ENCODE measurements at places on chromosomes 5 and 9.

- no peak for DNase-seq
These were observed 1033.5 kb downstream of the EFNA5 start for GRCh38 chr5:106637275-106637674.

DNA sequence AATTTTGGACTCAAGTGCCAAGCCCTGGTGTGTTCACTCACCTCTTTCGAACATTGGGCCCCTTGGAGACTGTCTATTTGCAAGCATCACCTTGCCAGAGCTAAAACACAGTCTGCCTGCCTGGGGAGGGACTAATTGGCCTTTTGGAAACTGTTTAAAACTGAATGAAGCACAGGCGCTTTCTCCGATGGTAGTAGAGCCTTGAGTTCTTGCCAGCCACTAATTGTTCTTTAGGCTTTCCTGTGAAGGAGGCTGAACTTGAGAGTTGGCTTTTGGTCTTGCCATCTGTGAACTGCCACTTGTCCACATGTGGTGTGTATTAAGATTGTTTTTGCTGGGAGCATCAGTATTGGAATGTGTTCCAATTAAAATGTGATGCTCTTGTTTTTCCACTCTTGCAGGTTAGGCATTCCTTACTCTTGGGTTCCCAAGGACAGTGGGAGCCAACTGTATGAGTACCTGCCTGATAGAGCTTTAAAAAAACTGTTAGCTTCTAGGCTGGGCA lies 26.0 kb downstream of the GARNL3 start:
- DNase-seq: no peak

GRCh38 chr9:105405514-105406131 lies 42.2 kb upstream of the FSD1L start:
- peak; percentile 70 for DNase-seq

GRCh38 chr9:133913571-133914369 lies 78.4 kb downstream of the VAV2 start:
- no peak for DNase-seq

GRCh38 chr5:176740702-176741496 lies 69.5 kb upstream of the UNC5A start:
- no peak for DNase-seq

DNA sequence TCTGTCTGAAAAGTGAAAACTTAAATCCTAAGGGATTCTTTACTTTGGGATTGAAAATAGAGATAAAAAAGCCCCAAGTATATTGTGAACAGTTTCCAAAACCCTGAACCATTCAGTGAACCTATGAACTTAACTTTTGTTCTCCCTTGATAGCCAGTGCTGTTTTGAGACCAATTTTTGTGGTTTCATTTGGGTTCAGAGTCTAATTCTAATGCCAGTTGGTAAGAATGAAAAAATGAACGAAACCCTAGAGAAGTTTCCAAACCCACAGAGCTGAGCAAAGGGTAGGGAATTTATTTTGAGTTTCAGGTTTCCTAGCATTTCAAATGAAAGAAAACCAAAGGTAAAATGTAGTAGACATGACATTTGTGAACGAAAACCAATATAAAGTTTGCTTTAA lies 1366.8 kb downstream of the EFNA5 start:
- DNase-seq: no peak

DNA sequence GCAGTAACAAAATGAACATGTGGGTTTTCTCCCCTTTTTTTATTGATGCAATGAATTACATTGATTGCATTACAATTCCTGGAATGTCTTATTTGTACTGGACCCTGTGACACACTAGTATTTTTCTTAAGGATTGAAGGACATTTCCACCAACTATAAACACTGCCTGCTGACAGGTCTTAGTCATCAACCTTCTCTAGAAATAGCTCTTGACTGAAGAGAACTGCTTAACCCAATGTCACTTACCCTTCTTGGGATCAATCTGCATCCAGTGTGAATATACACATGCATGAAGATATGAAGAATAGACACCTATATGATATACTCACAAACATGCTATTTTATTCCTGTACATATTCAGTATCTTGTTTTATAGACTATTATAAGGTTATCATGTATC lies 130.6 kb downstream of the FBXO38 start:
- DNase-seq: no peak

GRCh38 chr9:78288214-78288892 lies 8.6 kb upstream of the PSAT1 start:
- no peak for DNase-seq

GRCh38 chr5:34005211-34005610 lies 2.6 kb downstream of the AMACR start:
- DNase-seq: no peak

GRCh38 chr5:37565062-37565670 lies 186.0 kb downstream of the WDR70 start:
- DNase-seq: no peak

DNA sequence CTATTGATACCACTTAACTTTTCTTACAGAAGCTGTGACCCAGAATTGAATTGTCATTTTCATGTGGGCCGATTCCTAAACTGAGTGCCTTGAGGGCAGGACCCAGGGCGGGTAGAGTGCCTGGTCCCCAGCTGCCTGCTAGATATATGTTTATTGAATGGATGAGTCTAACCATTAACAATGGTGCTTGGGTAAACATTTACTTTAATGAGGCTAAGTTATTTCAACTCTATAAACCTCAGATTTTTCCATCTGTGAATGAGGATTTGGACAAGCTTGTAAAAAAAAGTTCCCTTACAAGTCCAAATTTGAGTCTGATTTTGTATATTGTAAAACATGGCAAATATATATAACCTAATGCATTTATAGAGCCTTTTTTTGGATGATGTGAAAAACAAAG lies 181.8 kb upstream of the ELL2 start:
- no peak for DNase-seq

- no peak for DNase-seq
These were observed 37.7 kb upstream of the PSD2 start for GRCh38 chr5:139757727-139758509.

GRCh38 chr9:95047452-95048224 lies 269.9 kb downstream of the FANCC start:
- DNase-seq: no peak

DNA sequence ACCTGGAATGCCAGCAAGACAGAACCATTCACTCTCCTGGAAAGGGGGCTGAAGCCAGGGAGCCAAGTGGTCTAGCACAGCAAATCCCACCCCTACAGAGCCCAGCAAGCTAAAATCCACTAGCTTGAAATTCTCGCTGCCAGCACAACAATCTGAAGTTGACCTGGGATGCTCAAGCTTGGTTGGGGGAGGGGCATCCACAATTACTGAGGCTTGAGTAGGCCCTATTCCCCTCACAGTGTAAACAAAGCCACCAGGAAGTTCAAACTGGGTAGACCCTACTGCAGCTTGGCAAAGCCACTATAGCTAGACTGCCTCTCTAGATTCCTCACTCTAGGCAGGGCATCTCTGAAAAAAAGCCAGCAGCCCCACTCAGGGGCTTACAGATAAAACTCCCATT lies 17.3 kb downstream of the RIGI start:
- DNase-seq: no peak

- no peak for DNase-seq
These were observed 368.7 kb downstream of the EBF1 start for GRCh38 chr5:158731014-158731413.

- peak; percentile 31 for DNase-seq
These were observed 1.4 kb downstream of the GNAQ start for GRCh38 chr9:78030296-78030552.

- no peak for DNase-seq
These were observed 61.0 kb downstream of the GTF3C4 start for GRCh38 chr9:132731230-132731629.

- no peak for DNase-seq
These were observed 16.6 kb upstream of the MEGF9 start for GRCh38 chr9:120730654-120731514.

DNA sequence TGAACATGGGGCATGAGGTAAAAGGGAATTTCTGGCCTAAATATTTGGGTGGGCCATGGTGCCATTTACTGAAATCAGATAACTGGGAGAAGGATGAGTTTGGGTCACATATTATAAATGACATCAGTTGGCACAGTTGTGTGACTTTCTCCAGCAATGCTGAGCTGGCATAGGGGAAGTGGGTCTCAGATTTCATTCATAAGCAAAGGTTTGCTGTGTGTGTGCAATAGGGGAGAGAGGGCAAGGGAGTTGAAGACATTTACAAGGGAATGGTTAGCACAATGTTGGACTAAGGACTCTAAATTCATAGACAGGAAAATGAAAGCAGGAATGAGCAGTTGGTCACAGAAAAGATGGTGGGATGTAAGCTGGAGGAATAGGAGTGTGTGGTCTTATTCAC lies 47.8 kb upstream of the KLF9 start:
- no peak for DNase-seq

DNA sequence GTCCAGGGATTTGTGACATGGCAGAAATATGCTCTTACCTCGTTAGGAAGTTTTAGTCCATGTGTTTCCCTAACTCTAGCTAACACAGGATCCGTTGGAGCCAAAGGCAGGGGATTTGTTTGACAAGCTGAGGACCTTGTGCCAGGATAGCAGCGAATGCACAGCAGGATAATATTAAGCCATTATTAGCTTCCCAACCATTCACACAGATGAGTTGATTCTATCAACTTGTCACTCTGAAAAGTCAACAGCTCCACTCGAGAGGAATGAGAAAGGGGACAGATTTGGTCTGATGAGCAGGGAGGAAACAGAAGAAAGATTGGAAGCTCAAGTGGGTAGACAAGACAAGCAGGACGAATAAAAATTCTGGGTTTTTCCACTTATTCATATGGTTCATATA lies 106.2 kb downstream of the FSTL4 start:
- no peak for DNase-seq

DNA sequence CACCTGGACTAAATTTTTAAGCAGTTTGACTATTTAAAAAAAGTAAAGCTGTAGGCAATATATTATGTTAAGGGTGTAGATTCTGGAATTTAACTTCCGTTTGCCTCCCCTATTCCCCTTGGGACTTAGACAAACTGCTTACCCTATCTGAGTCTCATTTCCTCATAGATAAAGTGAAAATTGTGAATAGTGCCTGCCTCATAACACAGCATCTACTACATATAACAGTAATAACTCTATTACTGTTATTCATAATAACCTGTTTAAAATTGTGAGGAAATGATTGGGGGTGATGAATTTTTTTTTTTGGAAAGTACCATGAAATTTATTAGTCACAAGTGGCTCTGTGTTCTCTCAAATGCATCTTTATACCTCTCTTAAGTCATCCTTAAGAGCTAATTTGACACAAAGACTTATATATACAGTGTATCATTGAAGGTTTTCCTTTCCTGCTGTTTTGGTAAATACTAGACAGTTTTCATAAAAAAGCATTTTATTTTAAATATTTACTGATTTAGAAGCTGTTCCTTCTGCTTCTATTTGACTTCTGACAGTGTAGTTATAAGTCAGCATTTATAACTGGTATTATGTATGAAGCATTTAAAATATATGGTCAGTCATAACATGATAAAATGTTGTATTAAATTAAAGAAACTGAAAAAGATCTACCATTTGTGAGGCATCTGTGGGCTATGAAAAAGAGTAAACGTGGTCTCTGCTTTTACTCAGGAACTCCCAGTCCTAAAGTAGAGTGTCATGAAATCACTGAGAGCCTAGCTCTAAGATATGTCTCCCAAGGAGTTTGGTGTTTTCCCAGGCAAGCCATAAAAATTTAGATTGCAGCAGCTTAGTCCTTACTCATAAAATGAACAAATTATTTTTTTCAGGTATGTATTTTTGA lies 46.4 kb downstream of the MCCC2 start:
- DNase-seq: no peak

- peak; percentile 29 for DNase-seq
These were observed 80.7 kb downstream of the ANKRD55 start for GRCh38 chr5:56152437-56152836.

DNA sequence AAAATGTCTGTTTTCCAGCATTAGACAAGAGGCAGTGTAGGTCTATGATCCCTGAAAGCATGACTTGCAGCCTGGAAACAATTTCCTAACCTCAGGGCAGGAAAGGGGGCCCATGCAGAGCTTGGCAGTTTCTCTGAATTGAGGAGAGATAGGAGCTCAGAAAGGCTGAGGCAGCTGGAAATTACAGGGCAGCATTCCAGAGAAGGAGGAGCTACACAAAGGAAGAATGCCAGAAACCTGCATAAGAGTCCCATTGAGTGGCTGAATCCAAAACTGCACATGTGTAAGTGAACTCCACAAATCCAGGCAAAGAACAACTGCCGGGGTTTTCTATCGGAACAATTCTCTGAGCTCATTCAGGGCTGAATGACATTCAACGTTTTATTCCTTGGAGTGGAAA lies 346.8 kb downstream of the PIK3R1 start:
- no peak for DNase-seq

- DNase-seq: no peak
These were observed 1.8 kb downstream of the AUH start for GRCh38 chr9:91359734-91360470.

DNA sequence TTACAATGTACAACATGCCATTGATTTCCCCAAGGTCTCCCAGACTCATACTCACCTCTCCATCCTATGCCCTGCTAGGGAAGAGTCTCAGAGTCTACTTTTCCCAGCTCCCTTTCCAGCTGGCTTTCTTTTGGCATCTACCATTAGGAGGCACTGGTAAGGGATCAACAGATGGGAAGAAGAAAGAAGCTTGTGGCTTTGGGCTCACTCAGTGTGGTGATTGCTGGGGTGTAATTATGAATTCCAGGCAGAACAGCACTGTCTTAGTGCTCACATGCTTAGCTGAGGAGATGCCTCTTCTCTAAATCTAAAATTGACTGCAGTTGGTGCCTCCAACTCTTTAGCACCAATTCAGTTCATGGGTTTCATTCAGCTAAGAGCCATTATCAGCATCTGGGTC lies 330.0 kb downstream of the PSAT1 start:
- DNase-seq: no peak

DNA sequence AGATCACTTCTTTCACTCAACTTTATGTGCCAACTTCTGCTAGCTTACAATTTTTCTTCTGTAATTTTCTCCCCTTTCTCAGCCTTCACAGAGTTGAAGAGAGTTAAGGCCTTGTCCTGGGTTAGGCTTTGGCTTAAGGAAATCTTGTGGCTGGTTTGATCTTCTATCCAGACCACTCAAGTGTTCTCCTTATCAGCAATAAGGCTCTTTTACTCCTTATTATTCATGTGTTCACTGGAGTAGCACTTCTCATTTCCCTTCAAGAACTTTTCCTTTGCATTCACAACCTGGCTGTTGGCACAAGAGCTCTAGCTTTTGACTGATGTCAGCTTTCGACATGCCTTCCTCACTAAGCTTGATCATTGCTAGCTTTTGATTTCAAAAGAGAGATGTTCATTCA lies 86.9 kb upstream of the ALDH1B1 start:
- DNase-seq: no peak

DNA sequence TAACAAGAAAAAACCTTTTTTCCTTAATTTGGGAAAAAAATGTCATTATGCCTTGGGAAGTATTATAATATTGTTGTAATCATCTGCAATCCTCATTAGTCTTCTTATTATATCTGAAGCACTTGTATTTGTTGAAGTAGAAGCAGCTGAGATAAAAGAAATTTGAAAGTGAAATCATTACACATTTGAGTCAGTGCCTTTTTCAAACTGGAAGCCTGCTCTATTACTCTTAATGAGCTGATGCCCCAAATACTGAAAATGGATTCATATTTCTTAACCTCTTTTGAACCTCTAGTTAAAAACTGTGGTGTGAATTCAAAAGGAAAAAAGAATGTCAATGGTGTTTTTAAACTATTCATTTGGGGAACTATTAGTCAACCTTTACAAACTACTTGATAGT lies 1027.7 kb downstream of the NR2F1-AS1 start:
- no peak for DNase-seq
